IgD-negative memory B cell (primary cell): ENCODE measurements at places on chromosomes 3 and 15. TPM values are rescaled to one million over a fixed set of nuclear protein-coding genes. Genes with fewer than 3 reads are reported as not detected.

Gene SLC4A7
- polyA plus RNA-seq: 10.6 TPM

Gene SNX22
- 55.3 TPM for polyA plus RNA-seq

Gene GOLGA8Q
- 0.23 TPM for polyA plus RNA-seq

Gene LTK
- polyA plus RNA-seq: 2.0 TPM

Gene CLRN1
- not detected for polyA plus RNA-seq

Gene DNAH12
- not detected for polyA plus RNA-seq

Gene WDR72
- polyA plus RNA-seq: 0.04 TPM

Gene CFAP20DC
- polyA plus RNA-seq: 0.53 TPM

Gene FBXL22
- 0.73 TPM for polyA plus RNA-seq

Gene YEATS2
- polyA plus RNA-seq: 7.2 TPM
